ENCODE measurements at places on chromosomes 1 and 21.
A peak's percentile ranks its signal among the peaks of the same experiment; 100 is the strongest.

DNA sequence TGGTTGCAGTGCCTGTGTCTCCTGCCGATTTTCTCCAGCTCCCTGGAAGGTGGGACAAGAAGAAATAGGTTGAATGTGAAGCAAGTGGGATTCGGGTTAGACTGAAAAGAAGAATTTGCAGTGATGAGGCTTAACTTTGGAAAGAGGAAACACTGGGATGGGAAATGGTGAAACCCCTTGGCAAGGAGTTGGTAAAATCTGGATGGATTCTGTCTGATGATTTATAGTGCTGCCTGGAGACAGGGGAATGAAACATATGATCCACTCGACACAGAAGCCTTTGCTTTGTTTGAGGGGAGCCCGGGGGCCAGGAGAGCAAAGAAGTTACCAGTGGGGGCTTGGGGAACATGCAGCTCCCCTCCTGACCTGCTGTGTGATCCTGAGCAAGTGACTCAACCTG lies 67.2 kb downstream of the UBIAD1 start:
- DNase-seq: no peak

GRCh38 chr1:192941722-192942411 lies 117.3 kb downstream of the UCHL5 start:
- no peak for DNase-seq

DNA sequence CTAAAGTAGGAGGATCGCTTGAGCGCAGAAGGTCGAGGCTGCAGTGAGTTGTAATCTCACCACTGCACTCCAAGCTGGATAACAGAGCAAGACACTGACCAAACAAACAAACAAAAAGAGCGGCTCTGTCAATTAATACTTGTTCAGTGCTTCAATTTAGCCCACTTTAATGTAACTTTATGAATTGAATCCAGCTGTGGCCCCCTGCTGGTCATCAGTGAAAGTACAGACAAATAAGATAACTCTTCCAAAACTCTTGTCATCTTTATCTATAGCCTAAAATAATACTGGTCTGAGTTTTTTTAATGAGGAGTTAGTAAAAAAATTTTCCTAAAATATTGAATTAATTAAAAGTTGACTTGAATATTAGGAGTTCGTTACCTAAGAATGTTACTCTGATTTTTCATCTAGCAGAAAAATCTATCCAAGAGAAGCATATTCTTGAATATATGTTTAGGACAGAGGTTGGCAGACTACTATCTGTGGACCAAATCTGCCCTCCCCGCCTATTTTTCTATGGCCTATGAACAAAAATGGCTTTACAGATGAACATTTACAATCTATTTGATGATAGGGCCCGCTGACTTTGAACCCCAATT lies 26.1 kb downstream of the ATP5PF start:
- DNase-seq: peak; percentile 34

DNA sequence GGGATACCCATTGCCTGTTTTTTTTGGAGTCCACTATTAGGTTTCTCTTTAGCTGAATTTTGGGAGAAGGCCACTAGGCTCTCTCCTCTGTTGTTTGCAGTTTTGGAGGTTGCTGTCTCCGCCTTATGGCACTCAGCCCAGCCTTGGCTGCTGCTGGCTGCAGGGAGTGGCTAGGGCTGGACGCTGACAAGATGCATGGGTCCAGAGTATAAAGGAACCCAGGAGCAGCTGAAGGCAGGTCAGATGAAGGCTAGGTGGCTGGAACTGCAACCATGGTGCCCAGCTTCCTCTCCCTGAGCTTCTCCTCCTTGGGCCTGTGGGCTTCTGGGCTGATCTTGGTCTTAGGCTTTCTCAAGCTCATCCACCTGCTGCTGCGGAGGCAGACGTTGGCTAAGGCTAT lies at the start of gene CYP4B1:
Gene CYP4B1 (plus strand): TSS at position 237 of the 400 bp plus-strand sequence. CDS start 36 bp downstream, at position 273.
- DNase-seq: no peak

DNA sequence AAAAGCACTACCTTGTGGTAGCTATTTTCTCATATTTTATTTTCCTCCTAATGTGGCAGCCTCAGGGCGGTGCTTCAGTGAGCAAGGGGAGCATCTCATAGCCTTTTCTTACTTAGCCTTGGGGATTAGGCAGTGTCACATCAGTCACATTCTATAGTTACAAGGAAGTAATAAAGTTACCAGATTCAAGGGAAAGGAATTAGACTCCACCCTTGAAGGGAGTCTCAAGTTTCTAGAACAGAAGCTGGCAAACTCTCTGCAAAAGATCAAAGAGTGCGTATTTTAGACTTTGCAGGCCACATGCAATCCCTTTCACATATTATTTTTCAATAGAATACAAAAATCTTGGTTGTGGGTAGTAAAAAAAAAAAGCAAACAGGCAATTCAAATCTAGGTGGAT lies 350.4 kb downstream of the AMY1C start:
- no peak for DNase-seq

GRCh38 chr21:45584786-45585185 lies 42.5 kb upstream of the SLC19A1 start:
- DNase-seq: no peak

GRCh38 chr1:32898056-32898455 lies 3.1 kb downstream of the TMEM54 start:
- no peak for DNase-seq

DNA sequence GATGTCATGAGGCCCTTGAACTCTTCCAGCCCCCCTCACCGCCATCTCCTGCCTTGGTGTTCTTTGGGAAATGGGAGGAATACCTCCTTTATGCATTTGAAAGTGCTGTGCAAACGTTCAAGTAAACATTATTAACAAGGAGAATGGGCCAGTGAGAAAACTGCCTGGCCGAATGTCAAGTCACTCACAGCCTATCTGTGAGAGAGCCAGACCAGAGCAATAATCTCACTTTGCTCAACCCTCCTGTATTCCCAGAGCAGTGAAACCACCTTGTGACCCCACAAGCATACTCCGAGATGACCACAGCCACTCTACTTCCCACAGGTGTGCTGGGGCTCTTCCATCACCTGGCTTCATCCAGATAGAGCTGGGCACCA lies 5.2 kb downstream of the TAL1 start:
- DNase-seq: no peak

GRCh38 chr1:27536767-27537166 lies 46.8 kb upstream of the WASF2 start:
- no peak for DNase-seq

- DNase-seq: no peak
Measured at GRCh38 chr1:203777596-203777995, 12.6 kb downstream of the LAX1 start.

GRCh38 chr1:173042806-173043205 lies 7.9 kb downstream of the TNFSF18 start:
- no peak for DNase-seq

- DNase-seq: no peak
Measured at GRCh38 chr1:152739841-152740240, 18.0 kb upstream of the KPRP start.

All from NCI-H748 treated with DMSO at 0.1 percent for 48 hours (cell line).